ENCODE measurements at places on chromosomes 6 and 20.

DNA sequence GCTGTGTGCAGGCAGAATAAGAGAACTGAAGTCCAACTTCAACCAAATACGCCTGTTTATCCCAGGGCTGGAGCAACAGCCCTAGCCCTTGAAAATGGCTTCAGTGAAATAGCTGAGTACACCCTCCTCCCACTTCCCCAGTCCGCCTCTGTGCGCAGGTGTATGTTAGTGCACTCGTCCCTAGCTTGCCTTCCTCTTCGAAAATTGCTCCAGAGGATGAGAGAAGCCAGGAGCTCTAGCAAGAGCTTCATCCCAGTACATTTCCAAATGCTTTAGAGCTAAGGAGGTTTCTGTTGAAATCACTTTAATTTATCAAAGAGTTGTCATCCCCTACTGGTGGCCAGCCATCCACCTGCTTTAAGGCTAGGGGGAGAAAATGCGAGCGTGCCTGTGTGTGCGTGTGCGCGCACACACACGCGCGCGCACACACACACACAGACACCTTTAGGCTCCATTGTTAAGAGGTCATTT is 5.4 kb upstream of the POU3F2 start:
- no peak for DNase-seq

- DNase-seq: no peak
Measured at GRCh38 chr6:147057705-147058342, 146.4 kb upstream of the STXBP5 start.

DNA sequence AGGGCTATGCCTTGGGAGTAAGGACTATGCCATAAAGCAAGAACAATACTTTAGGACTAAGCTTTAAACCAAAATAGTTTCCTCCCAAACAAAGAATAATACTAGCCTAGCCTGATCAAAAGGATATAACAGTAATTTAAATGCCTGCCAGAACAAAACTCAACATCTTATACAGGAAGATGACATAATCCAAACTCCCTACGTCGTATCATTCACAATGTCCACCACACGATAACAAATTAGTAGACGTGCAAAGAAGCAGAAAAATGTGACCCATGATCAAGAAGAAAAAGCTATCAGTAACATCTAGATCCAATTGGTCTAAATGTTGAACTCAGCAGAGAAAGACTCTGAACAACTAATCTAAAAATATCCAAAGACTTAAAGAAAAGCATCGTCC is 65.8 kb downstream of the RSPH3 start:
- no peak for DNase-seq

- DNase-seq: peak; percentile 62
Measured at GRCh38 chr20:25987073-25987927, 290.6 kb upstream of the ZNF337 start.

DNA sequence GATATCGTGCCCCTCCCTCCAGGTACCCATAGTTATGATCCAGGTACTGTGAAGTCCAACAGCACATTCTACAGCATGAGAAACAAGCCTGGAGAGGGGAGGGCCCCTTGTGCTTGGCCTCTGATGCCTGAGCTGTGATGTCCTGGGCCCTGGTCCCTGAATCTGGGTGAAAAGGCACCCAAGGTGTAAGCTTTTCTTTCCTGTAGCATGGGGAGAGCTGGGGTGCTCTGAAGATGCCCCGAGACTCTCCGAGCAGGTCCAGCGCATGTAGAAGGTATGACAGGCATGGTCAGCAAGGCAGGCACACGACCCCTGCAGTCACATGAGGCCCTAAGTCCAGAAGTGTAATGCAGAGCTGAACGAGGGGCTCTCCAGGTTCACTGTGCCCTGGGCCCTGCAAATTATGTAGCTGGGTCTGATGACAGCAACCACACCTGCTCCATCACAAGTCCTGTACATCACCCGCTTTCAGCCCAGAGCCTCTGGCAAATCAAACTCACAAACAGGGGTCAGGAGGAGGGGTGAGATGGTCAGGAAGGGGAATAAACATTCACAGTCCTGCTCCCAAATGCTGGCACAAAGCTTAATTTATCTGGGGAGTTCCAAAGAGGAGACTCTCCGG is 1.8 kb upstream of the CTSZ start:
- DNase-seq: no peak

DNA sequence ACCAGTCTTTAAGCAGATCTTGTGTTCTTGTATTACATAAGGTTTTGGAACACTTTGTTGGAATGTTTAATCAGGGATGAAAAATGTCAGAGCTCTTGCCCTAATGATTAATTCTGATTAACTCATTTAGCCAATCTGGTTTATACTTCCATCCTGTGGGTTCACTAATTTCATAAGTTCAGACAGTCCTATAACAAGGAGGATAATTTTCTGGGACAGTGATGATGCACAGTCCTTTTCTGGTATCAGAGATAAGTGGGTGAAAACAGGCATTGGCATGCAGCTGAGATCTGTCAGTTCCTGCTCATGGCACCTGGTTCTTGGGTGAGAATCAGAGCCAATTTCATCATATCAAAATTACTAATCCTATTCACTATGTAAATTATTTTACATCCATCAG is 125.0 kb upstream of the LAMA2 start:
- DNase-seq: no peak

DNA sequence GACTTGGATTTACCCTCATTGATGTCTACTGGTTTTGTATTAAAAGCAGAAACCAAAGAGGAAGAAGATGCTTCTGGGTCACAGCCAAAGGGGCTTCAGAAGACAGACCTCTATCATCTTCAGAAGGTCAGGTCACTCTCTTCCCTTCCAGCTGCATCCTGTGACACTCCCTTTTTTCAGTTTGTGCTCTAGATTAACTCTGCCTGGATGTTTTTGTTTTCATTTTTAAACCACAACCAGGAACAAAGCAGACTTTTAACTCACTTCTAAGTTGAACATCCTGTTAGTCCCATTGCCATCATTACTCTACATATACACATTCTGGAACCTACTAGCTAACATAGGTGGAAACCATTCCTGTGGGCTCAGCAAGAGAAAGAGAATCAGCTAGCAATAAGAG is 45.2 kb downstream of the AKIRIN2 start:
- DNase-seq: no peak

- no peak for DNase-seq
Measured at GRCh38 chr6:52125139-52125538, 37.7 kb upstream of the PKHD1 start.

GRCh38 chr6:28551891-28552666 is 26.4 kb downstream of the GPX5 start:
- DNase-seq: no peak

DNA sequence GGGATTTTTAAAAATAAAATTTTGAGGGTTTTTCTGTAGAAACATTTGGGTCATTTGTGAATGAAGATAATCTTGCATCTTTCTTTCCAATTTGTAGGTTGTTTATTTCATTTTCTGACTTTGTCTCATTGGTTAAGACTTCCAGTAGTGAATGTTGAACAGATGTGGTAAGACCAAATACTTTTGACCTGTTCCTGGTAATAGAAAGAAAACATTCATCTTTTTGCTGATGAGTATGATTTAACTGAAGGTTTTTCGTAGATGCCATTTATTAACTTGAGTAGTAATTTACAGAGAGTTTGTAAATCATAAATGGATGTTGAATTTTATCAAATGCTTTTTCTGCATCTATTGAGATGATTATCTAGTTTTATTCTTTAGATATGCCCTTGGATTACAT is 416.1 kb upstream of the CITED2 start:
- no peak for DNase-seq

DNA sequence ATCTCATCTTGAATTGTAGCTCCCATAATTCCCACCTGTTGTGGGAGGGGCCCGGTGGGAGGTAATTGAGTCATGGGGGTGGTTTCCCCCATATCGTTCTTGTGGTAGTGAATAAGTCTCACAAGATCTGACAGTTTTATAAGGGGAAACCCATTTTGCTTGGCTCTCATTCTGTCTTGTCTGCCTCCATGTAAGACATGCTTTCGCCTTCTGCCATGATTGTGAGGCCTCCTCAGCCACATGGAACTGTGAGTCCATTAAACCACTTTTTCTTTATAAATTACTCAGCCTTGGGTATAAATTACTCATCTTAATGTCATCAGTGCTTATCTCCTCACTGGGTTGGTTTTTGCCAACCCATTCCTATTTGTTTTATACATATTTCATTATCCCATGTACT is 142.0 kb upstream of the GMDS start:
- peak; percentile 4 for DNase-seq

DNA sequence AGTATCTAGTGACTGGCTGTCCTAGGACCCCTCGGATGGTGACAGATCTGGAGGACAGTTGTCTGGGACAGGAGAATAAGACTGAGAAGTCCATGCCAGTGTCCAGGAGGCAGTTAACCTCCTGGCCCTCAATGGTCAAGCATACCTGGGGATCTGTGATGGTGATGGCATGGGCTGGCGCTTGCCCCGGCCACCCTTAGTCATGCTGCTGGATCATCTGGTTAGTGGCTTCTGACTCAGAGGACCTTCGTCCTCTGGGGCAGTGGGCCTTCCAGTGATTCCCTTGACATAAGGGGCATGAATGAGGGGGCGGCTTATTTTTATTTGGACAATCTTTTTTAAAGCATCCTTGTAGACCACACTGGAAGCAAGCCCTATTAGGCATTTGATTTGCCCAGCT is 24.0 kb upstream of the SF3B5 start:
- DNase-seq: no peak

DNA sequence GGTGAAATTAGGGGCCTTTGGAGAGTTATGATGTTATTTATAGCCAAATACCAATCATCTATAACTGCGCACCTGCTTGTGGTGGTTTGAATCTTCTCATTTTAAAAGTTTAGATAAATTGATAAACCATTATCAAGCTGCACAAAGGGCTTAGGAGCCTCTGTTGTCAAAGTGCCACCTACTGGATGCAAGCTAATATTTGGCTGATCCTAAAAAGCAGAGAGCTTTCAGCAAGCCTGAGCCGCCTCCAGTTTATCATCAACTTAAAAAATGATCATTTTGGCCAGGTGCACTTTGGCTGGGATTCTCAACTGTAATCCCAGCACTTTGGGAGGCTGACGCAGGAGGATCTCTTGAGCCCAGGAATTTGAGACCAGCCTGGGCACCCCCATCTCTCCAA is 58.5 kb upstream of the ATXN1 start:
- no peak for DNase-seq

DNA sequence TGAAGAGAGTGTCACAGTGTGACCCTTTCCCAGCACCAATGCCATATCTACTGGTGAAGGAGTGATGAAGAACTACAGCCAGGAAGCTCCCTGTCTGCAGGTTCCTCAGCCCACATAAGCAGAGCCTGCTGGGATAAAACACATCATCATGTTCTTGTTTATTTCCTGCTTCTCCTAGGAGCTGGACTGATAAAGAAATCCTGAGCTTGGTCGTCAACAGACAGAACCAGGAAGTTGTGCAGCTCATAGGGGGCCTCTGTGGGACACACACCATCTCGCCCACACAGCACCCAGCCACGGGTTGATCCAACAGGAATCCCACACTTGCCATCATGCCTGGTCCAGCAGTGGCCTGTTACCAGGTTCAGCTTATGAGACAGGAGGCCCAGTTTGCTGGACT is 2.8 kb upstream of the CSTL1 start:
- DNase-seq: no peak

GRCh38 chr20:50308513-50309279 is 118.1 kb downstream of the CEBPB start:
- DNase-seq: no peak

DNA sequence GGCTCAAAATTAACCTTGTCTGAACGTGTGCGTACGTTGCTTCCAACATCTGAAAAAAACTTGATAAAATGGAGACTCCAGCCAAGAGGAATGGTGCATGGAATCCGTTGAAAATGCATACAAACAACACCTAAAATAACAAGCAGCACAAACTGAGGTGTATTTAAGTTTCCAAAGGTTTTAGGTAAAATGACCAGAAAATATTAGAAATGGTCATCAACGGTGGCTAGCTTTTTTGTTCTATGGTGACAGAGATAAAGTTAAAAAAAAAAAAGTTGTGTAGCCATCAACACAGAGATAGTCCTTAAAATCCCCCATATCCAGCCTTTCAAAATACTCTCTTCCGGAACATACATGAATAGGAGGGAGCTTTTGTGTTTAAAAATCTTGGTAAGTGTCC is 651 bp upstream of the TFAP2B start:
- no peak for DNase-seq
